Ureter (tissue), 1 donor: ENCODE measurements at places on chromosomes 1 and 21. TPM values are rescaled to one million over a fixed set of nuclear protein-coding genes. Genes with fewer than 3 reads are reported as not detected.

Gene FNDC5
- total RNA-seq = 1.7 TPM

DNA sequence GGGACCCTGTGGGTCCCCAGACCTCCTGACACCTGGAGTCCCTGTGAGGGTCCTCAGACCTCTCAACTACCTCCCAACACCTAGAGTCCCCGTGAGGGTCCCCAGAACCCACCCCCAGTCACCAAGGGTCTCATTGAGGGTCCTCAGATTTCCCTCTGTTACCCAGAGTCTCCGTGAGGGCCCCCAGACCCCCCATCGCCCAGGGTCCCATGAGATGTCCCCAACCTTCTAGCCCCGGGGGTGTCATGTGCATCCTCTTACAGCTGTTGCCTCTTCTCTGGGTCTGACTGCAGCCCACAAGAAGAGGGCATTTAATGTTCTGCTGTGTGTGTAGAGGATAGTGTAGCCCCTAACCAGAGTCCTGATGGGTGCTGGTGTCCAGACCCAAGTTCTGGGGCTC, 2.0 kb upstream of the GJC2 start:
- DNase-seq = no peak

DNA sequence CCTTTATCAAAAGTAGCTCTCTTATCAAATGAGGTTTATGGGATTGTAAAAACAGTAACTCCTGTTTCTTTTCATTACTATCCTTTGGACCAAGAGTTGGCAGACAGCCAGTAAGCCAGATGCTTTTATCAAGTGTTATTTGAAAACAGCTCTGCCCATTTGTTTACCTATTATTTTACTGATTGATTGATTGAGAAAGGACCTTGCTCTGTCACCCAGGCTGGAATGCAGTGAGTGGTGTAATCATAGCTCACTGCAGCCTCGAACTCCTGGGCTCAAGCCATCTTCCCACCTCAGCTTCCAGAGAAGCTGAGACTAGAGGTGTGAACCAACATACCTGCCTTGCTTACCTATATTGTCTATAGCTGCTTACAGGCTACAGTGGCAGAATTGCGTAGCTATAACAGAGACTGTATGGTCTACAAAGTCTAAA, 3.6 kb downstream of the PRKAB2 start:
- DNase-seq = no peak

GRCh38 chr1:79079770-79080169, 73.2 kb upstream of the ADGRL4 start:
- DNase-seq = no peak

- DNase-seq = no peak
These were observed 205.3 kb downstream of the TM2D1 start for GRCh38 chr1:61519631-61520030.

DNA sequence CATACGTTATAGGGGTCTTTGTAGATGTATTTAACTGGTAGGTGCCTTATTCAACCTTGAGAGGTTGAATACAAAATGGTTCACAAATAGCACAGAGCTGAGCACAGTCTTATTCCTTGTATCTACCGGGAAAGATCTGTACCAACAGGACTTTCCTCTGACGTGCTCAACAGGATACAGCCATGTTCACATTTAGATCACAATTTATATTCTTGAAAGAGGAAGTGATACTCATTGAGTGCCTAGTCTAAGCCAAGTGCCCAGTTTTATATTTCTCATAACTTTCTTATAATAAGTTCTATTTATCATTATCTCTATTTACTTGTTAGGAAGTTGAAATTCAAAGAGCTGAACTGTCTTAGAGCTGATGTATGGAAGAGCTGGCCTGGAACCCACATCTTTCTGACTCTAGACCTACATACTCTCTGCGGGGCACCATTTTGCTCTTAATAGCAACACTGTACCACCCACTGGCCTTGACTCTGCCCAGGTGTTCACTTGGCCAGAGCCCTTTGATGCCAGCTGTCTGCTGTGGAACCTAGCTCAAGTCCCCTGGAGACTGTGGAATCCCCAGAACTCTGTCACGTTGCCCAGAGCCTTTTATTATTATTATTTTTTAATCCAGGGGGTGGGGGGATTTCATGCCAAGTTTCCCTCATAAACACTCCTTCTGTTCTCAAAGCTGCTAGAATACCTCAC, 156.2 kb downstream of the TPR start:
- DNase-seq = no peak
